ENCODE measurements at places on chromosomes 11 and 22.

GRCh38 chr11:95093548-95093947, 3.9 kb downstream of the ENDOD1 start:
- DNase-seq = no peak

GRCh38 chr11:133559382-133559781, 27.1 kb upstream of the OPCML start:
- no peak for DNase-seq

DNA sequence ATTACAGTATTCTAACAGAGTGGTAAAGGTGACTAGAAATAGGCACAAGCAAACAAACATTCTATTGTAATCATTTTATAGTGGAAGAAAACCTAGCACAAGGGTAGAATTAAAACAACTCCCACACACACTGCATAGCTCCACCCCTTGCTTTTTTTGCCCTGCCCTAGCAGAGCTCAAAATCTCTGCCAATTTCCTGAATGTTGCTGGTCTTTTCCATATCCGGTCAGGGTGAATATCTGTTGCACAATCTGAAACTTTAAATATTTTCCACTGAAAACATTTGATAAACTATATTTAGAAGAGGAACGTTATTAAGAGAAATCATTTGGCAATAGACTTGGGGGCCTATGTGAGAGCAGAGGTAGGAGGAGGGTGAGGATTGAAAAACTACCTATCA, 2.7 kb downstream of the SPA17 start:
- DNase-seq = no peak

- DNase-seq = no peak
Measured at GRCh38 chr11:2732261-2732939, 32.6 kb upstream of the KCNQ1OT1 start.

DNA sequence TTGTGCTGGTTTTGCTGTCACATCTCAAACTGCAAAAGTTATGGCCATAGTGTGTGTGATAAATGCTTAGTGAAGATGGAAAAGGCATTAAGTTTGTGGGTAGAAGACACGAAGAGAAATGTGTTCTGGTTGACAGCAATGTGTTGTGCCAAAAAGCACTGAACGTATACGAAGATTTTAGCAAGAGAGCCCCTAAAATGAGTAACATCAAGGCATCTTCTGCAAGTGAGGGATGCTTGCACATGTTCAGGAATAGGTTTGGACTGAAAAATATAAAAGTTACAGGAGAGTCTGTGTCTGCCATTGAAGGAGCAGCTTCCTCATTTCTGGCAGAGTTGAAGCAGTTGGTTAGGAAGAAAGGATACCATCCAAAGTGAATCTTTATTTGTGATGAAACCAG, 167.1 kb downstream of the ADAMTS15 start:
- no peak for DNase-seq

- no peak for DNase-seq
Measured at GRCh38 chr11:108322666-108323065, 99.8 kb downstream of the ATM start.

DNA sequence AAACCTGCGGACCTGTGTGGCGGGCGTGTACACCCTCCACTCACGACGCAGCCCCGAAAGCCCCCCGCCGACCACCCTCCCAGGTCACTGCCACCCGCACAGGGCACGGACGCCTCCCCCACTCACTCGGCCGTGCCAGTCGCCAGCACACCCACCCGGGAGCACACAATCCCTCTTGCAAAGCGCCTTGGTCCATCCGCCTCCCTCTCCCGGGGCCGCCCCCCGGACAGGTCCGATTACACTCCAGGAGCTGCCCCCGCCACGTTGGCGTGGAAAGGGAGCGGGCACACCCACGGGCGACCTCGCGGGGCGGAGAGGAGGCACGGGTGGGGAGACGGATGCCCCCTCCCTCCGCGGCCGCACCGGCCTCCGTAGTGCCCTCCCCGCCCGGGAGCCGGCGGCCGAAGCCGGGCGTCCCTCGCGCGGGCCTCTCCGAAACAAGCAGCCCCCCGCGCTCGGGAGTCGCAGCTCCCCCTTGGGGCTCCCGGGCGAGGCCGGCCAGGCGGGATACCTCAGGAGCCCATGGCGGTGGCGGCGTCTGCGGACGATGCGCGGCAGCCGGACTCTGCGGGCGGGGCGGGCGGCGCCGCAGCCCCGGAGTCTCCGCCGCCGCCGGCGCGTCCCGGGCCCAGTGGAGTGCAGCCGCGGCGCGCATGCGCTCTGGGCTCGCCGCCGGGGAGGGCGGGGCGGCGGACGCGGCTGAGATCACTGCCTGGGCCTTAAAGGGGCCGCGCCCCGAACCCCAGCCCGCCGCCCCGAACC, at the start of gene TMEM184B:
TMEM184B (minus strand) TSS at position 638 of the 762 bp plus-strand sequence. CDS start 25,049 bp downstream, outside the sequence.
- no peak for DNase-seq

DNA sequence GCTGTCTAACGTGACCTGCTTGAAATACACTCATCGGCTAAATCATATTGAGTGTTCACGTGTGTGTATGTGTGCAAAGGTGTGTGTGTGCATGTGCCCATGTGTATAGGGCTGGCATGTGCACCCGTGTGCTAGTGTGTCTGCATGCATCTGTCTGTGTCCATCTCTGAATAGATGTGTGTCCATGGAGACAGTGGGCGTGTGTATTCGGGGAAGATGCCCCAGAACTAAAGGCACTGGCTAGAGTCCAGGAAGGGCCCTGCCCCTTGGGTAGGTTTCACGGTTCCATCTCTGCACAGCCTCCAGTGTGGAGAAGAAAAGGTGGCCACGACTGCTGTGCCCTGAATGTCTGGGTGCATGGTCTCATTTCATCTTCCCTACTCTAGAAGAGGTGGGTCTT, 220.3 kb downstream of the MN1 start:
- DNase-seq = no peak

DNA sequence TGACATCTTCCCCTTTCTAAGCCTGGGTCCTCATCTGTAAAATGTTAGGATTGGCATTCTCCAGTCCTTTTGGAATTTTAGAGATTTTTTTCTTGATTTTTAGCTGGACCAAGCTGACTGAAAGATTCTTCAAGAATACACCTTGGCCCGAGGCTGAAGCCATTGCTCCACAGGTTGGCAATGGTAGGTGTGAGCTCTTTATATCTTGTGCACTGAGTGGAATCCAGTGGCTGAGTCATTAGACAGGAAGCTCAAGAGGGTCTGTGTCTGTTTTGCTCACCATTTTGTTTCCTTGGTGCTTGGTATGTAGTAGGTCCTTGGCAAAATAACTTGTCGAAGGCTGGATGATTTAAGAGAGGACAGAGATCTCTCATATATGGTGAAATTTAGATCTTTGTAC, 6.2 kb downstream of the EIF3L start:
- DNase-seq = no peak

DNA sequence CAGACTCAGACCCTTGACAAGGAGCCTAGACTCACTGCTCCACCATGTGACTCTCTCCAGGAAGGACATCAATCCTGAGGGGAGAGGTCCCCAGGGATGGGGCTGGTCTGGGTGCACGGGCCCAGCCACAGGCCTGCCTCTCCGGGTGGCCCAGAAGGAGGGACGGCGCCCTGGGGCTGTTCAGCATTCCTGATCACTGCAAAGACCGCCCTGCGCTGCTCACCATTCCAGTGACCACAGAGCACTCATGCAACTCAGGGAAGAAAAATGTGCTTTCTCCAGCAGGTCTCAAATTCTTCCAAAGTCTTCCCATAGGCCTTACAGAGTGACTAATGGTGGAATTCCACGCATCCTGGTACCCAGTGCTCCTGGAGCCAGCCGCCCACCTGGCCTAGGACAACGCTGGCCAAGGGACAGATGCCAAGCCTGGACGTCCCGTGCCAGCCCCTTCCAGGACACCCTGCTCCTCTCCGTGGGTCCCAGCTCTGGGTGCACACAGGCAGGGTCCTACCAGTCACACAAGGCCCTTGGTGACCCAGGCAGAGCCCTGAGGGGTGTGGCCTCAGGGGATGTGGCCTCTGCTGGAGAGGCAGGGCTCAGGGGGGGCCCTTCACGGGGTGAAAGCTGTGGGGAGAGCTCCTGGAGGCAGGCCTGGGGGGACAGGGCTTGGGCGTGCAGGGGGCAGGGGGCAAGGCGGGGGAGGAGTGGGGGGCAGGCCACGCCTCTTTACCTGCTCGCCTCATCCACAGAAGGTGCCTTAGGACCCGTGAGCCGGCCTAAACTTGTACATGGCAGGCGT, 178.8 kb downstream of the IGLL1 start:
- DNase-seq = no peak

DNA sequence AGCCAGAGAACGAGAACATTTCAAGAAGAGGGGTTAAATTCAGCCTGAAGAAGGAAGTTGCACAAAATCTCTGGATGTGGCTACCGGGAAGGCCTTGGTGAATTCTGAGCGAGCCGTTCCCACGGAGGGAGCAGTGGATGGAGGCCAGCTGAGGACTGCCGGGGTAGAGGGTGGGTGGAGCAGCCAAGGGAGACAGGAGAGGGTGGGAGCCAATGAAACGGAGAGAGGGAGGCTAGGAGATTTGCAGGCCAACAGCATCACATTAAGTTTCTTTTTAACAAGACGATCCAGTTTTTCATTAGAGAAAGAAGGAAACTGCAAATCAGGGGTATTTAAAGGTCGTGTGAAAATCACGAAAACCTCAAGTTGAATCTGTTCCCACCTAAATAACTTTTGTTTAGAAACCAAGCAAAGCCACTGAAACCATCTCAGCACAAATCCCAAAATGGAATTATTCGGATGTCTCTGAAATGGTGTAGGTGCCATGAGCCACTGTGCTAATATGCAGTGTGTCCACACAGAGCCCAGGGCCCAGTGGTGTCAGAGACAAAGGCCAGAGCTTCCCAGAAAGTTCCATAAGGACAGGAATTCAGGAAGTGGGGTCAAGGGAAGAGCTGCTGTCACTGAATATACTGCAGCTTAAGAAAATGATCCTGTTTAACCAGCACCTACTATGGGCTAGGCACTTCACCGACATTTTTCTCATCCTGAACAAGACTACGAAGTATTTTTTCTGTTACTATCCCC, 59.7 kb upstream of the SLC35C1 start:
- no peak for DNase-seq

- no peak for DNase-seq
Measured at GRCh38 chr11:125111001-125111342, 454 bp downstream of the TMEM218 start.

- DNase-seq = no peak
Measured at GRCh38 chr11:118918128-118918685, 7.5 kb downstream of the BCL9L start.

DNA sequence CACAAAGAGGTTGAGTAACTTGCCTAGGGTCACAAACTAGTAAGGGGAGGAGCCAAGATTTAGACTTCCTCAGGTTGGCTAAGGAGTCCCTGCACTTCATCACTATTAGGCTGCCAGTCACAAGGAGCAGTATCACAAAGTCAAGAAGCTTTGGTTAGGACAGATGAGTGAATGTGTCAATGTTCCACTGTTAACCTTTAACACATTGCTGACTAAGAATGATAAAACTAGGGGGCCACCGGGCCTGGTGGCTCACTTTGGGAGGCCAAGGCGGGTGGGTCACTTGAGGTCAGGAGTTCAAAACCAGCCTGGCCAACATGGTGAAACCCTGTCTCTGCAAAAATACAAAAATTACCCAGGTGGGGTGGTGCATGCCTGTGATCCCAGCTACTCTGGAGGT, 32.0 kb downstream of the TMEM123 start:
- DNase-seq = no peak

- no peak for DNase-seq
Measured at GRCh38 chr11:69000831-69001242, 12.2 kb downstream of the MRGPRF start.

DNA sequence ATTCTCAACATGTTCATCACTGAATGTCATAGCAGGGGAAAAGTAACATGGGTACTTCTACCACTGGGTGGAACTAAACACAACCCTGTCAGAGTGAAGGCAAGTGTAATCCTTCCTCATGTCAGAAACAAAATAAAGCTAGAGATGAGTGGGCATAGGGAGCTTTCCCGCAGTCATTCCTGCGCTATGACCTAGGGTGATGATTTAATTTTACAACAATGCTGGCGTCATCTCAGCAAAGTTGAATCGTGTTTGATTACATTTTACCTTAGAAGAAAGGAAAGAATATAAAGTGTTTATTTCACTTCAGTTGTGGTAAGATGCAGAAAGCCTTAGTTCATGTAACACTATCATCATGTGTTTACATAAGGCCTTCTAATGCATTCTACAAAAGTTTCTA, 355.6 kb downstream of the METTL15 start:
- DNase-seq = no peak

DNA sequence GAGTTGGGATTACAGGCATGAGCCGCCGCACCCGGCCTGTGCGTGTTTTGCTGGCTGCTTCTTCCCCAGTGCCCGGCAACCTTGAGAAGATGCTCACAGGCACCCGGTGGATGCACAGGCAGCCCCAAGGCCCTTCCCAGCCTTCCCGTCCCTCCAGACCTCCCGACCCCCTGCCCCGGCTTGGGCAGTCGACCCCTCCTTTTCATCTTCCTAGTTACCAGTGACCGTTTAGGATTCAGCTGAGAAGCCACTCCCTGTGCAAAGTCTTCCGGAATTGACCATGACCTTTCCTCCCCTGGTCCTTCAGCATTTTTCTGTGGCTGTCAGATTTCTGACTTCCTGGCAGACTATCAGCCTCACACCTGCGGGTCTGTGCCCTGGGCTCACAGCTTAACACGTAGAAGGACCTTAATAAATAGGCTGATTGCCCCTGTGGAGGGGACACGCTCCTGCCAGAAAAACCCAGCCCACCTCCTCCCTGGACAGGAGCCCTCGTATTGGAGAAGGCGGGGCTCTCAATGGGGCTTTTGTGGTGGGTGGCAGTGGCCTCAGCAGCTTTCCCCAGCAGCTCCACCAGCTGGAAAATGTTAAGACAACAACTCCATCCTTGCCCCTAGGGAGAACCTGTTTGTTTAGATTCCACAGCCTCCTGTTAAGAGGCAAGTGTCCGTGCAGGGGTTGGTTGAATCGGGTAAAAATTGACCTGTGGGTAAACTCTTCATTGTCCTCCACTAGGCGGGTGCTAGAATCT, 10.4 kb upstream of the ANO1 start:
- DNase-seq = no peak

- no peak for DNase-seq
Measured at GRCh38 chr22:25880524-25880923, 138.5 kb downstream of the MYO18B start.

DNA sequence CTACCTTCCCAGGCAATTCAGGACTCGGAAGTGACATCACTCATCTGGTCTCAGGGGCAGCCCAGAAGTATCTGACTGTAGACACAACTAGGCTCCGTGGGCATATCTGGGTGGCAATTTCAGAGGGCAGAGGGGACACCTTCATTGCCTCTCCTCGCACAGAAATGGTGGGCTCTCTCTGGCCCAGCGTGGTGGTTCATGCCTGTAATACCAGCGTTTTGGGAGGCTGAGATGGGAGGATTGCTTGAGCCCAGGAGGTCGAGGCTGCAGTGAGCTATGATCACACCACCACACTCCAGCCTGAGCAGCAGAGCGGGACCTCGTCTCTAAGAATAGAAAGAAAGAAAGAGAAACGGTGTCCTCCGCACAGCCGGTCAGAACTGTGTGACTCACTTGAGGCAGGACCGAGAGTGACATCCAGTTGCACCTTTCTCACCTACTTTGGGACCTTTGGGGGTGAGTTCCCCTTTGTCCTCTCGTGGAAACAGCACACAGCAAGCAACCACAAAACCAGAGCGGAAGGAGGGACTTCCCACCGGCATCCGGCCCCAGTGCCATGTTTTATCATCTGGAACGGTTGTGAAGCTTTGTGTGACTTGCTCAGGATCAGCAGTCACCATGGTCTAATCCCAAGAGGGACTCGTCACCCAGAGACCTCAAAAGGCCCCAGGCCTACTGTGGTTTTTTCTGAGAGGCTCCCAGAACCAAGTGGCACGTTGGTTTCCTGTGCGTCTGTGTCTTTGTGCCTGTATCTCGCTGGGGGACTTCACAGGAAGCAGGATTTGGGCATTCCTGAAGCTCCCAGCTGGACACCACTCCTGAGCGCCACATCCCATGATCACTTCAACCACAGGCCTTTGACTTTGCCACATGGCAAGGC, 38.4 kb upstream of the EMID1 start:
- no peak for DNase-seq

- DNase-seq = no peak
Measured at GRCh38 chr22:25754527-25755202, 12.7 kb downstream of the MYO18B start.
